Prostate gland (tissue), 2 donors: ENCODE measurements at places on chromosomes 5 and 9.

DNA sequence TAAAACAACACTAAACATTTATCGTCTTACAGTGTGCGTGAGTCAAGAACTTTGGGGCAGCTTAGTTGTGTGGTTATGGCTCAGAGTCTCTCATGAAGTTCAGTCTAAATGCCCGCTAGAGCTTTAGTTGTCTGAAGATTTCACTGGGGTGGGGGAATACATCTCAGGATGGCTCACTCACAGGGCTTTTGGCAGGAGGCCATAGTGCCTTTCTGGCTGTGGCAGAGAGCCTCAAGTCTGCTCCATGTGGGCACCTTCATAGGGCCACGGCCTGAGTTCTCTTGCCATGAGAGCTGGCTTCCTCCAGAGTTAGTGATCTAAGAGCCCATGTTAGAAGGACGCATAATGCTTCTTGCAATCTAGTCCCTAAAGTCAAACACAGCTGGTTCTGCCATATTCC lies 258.8 kb upstream of the NUDT12 start:
- H3K4me3 ChIP-seq, result no peak overlapping the region
- no peak overlapping the region for H3K27ac ChIP-seq
- no peaks in the 10 kb centered on the region for H3K36me3 ChIP-seq
- no peaks in the 10 kb centered on the region for H3K4me1 ChIP-seq
- no peaks in the 10 kb centered on the region for H3K27me3 ChIP-seq

DNA sequence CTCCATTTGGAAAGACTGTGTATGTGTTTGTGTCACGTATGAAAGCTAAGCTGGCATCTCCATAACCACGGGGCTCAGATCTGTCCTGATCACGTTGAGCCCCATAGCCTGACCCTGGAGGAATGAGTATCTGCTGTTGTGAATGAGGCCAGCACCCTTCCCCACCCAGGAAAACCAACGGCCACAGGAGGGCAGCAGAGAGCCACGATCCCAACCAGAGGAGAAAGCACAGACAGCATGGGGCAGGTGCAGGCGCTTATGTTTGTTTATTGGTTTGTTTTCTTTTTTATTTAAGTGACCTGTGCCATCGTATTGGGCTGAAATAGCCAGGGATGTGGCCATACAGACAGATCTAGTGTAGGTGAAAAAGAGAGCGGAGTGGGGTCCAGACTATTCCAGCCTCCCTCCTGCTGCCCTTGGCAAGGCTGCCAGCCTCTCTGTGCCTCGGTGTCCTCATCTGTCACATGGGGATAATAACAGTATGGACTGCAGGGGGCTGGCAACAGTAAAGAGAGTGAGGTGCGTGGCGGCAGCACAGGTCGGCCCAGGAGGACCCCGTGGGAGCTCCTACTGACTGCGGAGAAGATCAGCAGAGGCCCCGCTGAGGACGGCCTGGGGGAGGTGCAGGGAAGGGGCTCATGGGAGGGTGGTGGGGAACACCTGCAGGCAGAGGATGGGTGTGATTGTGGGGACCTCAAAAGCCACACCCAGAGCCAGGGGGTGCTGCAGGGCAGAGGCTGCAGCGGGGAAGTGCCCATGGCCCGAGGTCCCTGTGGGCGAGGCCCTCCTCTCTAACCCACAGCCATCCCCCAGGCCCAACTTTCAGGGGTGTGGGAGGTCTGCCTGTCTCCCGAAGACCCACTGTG lies 12.1 kb downstream of the OR2V2 start:
- no peaks in the 10 kb centered on the region for H3K4me1 ChIP-seq
- peak; percentile 81 for DNase-seq
- no peaks in the 10 kb centered on the region for H3K36me3 ChIP-seq
- no peaks in the 10 kb centered on the region for H3K27me3 ChIP-seq

GRCh38 chr5:66540078-66540477 lies 56.1 kb upstream of the MAST4 start:
- no peaks in the 10 kb centered on the region for H3K4me1 ChIP-seq
- H3K27me3 ChIP-seq, result no peaks in the 10 kb centered on the region
- H3K4me3 ChIP-seq, result no peak overlapping the region
- H3K36me3 ChIP-seq, result no peaks in the 10 kb centered on the region
- DNase-seq, result no peak

DNA sequence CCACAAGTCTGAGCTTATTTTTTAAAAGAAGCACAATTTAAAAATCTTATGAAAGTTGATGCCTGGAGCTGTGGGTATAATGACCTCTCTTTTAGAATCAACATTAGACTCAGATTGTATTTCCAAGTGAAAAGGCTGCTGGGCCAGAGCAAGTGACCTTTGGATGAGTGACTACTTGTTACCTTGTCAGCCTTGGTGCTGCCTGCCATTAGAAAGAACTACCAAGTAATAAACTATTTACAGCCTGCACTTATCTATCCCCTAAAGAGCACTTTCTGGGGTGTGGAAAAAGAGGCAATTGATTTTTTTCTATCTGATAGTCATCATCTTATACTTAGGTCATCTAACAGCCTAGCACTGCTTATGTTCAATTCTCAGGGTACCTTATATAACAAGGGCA lies 134.9 kb upstream of the FBXL17 start:
- no peak overlapping the region for H3K27ac ChIP-seq
- no peak overlapping the region for H3K4me3 ChIP-seq
- no peak for DNase-seq
- no peaks in the 10 kb centered on the region for H3K4me1 ChIP-seq

GRCh38 chr5:17838469-17838868 lies 204.2 kb downstream of the TAF11L14 start:
- DNase-seq, result no peak
- no peaks in the 10 kb centered on the region for H3K27me3 ChIP-seq
- no peaks in the 10 kb centered on the region for H3K36me3 ChIP-seq
- H3K27ac ChIP-seq, result no peak overlapping the region
- no peak overlapping the region for H3K4me3 ChIP-seq

- no peak overlapping the region for H3K4me3 ChIP-seq
- DNase-seq, result no peak
- no peaks in the 10 kb centered on the region for H3K36me3 ChIP-seq
- H3K27me3 ChIP-seq, result no peaks in the 10 kb centered on the region
- no peak overlapping the region for H3K27ac ChIP-seq
- H3K4me1 ChIP-seq, result peaks cover 3% of the 10 kb centered on the region
These were observed 309.1 kb downstream of the SPOCK1 start for GRCh38 chr5:137190031-137190430.

- DNase-seq, result no peak
- H3K4me1 ChIP-seq, result no peaks in the 10 kb centered on the region
These were observed 39.2 kb downstream of the HK3 start for GRCh38 chr5:176859916-176860315.

DNA sequence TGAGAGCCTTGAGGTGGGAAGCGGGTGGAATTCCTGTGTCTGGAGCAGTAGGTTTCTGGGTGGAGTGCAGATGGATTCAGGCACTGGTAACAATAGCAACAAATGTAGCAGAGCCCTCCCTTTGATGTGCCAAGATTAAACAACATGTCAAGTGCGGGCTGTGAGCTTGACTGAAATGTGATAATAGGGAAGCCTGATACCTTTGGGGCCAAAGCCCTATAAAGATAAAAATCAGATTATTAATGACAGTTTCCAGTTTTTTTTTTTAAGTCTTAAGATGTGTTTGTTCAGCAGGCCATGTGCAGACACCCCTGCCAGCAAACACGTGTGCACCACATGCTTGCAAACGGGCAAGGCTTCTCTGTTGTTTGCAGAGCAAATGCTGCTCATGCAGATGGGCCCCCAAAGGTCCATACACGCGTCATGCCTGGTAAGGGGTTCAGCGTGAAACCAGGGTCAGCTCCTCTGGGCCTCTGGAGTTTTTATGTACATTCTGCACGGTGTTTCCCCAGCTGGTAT lies 193.2 kb downstream of the GADD45G start:
- H3K27me3 ChIP-seq, result no peaks in the 10 kb centered on the region
- no peaks in the 10 kb centered on the region for H3K4me1 ChIP-seq
- no peaks in the 10 kb centered on the region for H3K36me3 ChIP-seq
- no peak overlapping the region for H3K27ac ChIP-seq
- peak; percentile 65 for DNase-seq
- H3K4me3 ChIP-seq, result no peak overlapping the region

DNA sequence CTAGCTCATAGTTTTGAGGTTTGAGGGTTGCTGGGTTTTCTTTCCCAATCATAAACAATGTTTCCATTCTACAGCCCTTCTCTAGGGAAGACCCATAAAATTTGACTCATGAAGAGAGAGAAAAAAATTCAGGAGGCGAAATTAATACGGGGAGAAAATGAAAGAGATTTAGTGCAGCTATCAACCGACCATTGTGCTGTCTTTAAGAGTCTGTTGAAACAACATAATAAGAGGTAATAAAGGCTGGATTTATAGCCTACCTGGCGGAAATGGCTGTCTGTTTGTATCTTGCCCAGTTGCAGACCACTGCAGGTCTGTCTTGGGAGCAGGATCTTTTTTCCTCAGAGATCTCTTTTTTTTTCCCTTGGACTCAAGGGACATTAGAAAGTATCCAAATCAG lies 66.9 kb downstream of the TLR4 start:
- H3K36me3 ChIP-seq, result no peaks in the 10 kb centered on the region
- DNase-seq, result no peak
- H3K4me1 ChIP-seq, result no peaks in the 10 kb centered on the region
- no peak overlapping the region for H3K27ac ChIP-seq

DNA sequence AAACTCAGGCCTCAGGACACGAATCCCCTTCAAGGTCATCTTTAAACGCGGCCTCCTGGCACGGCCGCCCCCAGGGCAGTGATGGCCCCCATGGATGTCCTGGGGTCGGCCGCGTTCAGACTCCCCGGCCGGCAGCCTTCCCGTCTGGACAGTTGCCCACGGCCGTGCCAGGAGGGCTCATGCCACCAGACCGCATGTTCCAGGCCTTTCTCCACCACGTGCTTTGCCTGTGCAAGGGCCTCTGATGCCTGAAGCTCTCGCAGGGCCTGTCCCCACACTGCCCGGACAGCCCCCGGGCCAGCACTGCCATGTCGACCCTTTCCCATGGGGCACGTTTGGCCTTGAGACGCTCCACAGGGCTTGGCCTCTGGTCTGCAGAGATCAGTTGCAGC lies 34.6 kb downstream of the SLC9A3 start:
- H3K36me3 ChIP-seq, result no peaks in the 10 kb centered on the region
- H3K4me1 ChIP-seq, result no peaks in the 10 kb centered on the region
- DNase-seq, result no peak
- H3K4me3 ChIP-seq, result no peak overlapping the region
- no peak overlapping the region for H3K27ac ChIP-seq
- H3K27me3 ChIP-seq, result peaks cover 8% of the 10 kb centered on the region

- H3K36me3 ChIP-seq, result no peaks in the 10 kb centered on the region
- no peak overlapping the region for H3K27ac ChIP-seq
- H3K4me1 ChIP-seq, result no peaks in the 10 kb centered on the region
These were observed 120.3 kb downstream of the INVS start for GRCh38 chr9:100219347-100219746.

DNA sequence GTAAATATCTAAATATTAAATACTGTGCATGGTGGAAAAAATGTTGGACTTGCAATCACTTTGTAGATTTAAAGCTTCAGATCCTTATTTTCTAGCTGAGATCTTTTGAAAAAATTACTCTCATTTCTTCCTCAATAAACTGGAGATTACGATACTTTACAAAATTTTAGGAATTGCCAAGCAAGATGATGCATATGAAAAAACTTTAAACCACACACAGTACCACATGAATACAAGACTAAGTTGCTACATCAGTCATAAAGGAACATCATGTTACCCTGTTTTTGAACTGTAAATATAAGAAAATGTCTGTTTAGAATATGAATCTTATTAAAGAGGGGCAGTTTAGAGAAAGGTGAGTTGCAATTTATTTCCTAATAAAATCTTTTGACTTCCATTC lies 703.6 kb upstream of the NUDT12 start:
- DNase-seq, result no peak
- no peaks in the 10 kb centered on the region for H3K4me1 ChIP-seq
- no peak overlapping the region for H3K4me3 ChIP-seq
- H3K36me3 ChIP-seq, result no peaks in the 10 kb centered on the region

GRCh38 chr9:95090871-95091577 lies 226.5 kb downstream of the FANCC start:
- H3K4me1 ChIP-seq, result peaks cover 31% of the 10 kb centered on the region
- DNase-seq, result no peak
- H3K27ac ChIP-seq, result peak overlapping the region; percentile 77
- H3K4me3 ChIP-seq, result no peak overlapping the region

DNA sequence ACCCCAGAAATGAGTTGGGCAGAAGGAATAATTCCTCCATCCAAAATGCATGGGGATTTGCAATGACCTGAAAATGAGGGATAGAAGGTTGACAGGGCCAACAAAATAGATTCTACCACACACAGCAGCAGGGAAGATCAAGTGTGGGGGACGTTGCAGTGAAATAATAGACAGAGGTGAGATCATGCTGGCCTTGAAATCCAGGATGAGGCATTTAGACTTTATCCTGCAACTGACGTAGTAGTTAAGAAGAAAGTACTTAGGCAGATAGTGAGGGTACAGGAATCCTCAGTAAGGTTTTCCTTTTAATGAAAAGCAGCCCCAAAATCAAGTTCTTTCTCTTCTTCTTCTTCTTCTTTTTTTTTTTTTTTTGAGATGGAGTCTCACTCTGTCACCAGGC lies 31.6 kb upstream of the TGFBR1 start:
- H3K4me1 ChIP-seq, result no peaks in the 10 kb centered on the region
- no peak for DNase-seq
- H3K4me3 ChIP-seq, result no peak overlapping the region
- H3K27ac ChIP-seq, result no peak overlapping the region

GRCh38 chr5:15763754-15764153 lies 263.8 kb downstream of the FBXL7 start:
- H3K4me3 ChIP-seq, result no peak overlapping the region
- DNase-seq, result no peak
- no peak overlapping the region for H3K27ac ChIP-seq
